ENCODE measurements at places on chromosomes 5 and 9. TPM values are rescaled to one million over a fixed set of nuclear protein-coding genes. Genes with fewer than 3 reads are reported as not detected.

Gene S1PR3
- 5.7 TPM for total RNA-seq

Gene HTR1A
- not detected for total RNA-seq

Gene IFNA21
- not detected for total RNA-seq

Gene C5orf34
- 4.3 TPM for total RNA-seq

Gene OSMR
- total RNA-seq = 27.3 TPM
